ENCODE measurements at places on chromosomes 5 and 9.

GRCh38 chr5:179732918-179733771 lies 523 bp downstream of the MAML1 start:
- DNase-seq = peak; percentile 57

DNA sequence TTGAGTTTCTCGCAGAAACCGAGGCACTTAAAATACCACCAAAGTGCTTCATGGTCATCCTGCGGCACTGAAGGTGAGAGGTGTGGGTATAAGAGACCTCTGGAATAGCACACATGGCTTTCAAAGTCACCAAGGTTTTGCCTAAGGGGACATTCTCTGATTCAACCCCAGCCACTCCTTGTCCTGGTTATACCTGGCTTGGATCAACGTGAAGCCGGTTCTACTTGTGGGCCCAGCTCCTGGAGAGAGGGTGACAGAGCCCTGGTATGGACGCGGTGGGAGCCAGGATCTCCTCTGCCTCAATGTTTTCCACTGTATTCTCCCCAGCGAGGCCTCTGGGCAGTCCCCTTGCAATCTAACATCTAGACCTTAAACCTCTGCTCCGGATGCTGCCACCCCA lies 132.0 kb downstream of the FSTL4 start:
- DNase-seq = no peak

GRCh38 chr5:59923465-59923864 lies 29.9 kb upstream of the PDE4D start:
- no peak for DNase-seq

DNA sequence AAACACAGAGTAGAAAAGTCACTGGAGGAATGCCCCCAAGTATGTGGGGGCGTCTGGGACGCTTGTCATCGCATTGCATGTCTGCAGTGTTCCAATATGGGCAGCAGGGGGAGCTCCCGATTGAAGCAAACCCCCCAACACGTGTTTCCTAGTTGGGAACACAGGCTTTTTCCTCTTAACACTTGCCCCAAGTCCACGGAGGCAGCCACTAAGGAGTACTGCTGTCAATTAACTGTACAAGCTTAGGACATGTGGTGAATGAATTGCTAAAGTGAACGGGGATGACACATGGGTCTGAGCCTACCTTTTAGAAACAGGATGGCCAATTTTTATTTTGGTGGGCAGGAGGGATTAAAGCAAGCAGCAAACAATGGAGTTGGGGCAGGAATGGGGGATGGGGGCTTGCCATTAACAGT lies 2.2 kb downstream of the GABRB2 start:
- DNase-seq = peak; percentile 49

DNA sequence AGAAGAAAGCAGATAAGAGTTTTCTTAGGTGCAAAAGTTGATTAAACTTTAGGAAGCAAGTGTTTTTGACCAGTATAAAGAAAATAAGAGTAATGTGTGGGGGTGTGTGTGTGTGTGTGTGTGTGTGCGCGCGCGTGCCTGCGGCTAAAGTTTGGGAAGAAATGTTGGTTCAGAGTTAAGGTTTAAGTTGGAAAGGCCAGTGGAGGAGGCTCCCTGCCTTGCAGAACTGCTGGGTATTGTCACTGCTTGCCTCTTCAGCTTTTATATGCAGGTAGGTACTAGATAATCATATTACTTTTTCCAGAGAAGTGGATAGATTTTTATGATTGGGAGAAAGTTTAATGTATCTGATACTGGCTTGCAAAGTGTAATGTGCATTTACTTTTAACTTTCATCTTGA lies 2.0 kb downstream of the PIK3R1 start:
- DNase-seq = no peak

- DNase-seq = no peak
Observed at GRCh38 chr5:169838688-169839087, 141.6 kb downstream of the INSYN2B start.

- DNase-seq = no peak
Observed at GRCh38 chr9:136273244-136273865, 27.7 kb upstream of the QSOX2 start.

DNA sequence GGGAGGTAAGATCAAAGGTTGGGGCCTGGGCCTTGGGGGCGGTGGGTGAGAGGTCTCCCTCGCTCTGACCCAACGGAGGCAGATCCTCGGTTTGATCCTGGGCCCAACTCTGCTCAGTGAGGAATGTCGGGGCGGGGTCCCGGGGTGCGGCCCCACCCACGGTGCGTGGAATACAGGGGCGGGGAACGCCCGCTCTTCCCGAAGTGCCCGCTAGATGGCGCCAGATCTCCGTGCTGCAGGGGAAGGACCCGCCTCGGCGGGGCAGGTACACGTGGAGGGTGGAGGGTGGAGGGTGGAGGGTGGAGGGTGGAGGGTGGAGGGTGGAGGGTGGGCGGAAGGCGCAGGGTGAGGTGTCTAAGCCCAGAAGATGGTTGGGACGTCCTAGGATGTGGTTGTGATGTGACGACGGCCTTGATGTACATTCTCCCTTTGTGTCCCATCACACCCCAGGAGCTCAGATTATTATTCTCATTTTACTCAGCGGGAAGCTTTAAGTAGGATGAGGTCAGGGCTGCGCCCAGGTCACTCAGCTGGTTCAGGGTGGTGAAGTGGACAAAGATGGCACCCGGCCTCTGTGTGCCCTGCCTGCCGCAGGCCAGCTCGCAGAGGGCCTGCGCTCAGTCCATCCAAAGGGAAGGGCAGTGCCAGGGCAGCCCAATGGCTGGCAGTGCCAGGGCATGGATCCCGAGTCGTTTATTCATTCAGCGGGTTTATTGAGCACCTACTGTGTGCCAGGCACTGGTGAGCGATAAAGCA lies 9.4 kb upstream of the RPS14 start:
- peak; percentile 92 for DNase-seq
